SK-N-DZ (cell line): ENCODE measurements at places on chromosomes 4 and X.

- DNase-seq = no peak
Observed at GRCh38 chrX:94389044-94389443, 715.0 kb downstream of the FAM133A start.

DNA sequence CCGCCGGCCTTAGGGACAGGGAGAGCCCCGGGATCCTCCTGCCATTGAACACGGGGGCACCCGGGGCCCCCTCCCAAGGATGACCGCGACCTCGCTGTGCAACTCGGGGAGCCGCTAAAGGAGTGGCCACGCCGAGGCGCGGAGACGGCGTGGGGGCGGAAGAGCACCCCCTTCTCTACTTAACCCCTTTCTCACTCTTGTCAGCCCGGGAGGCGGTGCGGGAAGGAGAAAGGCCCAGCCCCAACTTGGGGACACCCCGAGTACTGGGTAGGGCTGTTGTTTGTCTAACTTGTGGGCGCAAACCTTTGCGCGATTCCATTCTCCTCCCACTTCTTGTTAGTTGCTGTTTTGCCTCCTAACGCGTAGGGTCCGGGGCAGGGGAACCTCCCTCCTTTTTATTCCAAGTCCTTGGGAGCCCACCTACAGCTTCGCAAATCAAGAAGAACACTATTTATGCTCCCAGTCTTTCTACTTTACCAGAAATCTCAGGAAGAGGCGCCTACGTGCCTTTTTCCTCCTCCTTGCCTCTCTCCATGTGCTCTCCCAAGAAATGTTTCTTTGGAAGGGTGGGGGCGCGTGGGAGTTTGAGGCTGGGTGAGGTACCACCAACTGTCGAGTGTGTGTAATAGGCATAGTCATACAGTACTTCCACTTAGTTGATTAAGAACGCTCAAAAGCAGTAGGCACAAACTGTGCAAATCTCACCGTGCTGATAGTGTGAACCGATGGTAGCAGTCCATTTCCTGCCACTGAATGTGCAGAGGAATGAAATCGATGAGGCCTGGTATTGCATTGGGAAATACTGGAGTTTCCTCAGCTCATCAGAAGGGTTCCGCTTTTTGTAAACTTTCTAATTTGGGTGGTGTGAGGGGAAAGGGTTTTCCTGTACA, 813 bp downstream of the DIAPH2 start:
- DNase-seq = peak; percentile 2

DNA sequence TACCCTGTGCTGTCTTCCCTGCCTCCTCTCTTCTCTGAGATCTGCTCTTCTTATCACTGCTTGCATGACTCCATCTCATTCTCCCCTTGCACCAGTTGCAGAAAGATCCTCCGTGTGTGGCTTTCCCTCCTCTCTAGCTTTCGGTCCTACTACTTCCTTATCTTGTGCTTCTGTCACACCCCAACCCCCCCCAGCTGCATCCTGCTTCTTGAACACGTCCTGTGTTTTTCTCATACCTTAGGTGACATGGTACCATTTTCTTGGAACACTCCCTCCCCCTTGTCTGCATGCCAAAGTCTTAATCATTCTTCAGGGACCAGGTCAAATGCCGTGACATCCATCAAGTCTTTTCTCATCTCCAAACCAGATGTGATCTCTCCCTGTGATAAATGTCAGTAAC, 46.4 kb downstream of the FHL1 start:
- no peak for DNase-seq

DNA sequence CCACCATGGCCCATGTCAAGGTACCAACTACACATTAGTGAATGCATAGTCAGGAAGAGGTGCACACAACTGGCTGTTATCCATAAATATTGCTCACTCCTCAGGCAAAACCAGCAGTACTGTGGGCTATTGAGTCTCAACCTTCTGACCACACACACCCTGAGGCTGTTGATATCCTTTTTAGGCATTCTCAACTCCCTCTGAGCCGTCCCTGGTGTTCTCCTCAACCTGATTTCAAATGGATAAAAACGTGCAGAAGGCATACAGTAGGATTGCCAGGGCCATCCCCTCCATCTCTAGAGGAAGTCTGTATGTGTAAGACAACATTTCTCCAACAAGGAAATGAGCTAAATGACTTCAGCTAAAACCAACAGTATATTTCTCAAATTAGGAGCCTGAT, 98.7 kb upstream of the KLHL13 start:
- DNase-seq = no peak

GRCh38 chr4:173264245-173264644, 69.9 kb downstream of the HMGB2 start:
- no peak for DNase-seq
